ENCODE measurements at places on chromosomes 16 and 17.
A peak's percentile ranks its signal among the peaks of the same experiment; 100 is the strongest.

GRCh38 chr16:50946098-50946497, 204.2 kb downstream of the CYLD start:
- DNase-seq = no peak

DNA sequence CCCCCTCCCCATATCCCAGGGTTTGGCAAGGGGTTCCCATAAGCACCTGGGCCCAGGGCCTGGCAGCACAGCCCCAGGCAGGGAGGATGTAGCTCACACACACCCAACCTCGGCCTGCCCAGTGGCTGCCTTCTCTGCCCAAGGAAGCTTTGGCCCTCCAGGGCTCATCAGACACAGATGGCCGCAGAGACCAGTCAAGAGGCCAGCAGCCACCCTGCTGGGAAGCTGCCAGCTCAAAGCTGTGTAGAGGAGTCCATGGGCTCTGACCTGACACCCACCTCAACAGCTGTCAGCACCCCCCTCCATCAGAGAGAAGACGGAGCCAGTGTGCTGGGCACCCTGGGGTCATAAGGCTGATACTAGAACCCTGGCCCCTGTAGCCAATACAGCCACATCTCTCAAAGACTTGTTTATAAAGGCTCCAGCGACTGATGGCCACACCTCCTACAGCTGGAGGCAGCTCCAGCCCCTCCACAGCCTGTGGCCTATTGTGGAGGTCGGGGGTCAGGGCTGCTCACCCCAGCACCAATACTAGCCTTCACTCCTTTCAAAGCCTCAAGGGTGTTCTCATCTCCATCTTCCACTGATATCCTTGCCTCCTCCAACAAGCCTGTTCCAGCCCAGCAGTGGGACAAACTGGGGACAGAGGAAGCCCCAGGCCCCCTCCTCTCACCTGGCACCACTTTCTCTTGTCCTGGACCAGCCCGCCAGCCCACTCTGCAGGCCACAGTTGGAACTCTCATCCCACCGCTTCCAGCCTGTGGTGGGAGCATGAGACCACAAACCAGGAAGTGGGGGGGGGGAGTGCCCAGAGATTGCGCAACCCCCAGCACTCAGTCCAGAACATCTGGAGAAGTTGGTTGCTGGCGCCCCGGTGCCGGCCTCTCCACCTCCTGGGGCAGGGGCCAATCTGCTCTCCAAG, 2.2 kb upstream of the MPG start:
- peak; percentile 61 for DNase-seq

- DNase-seq = no peak
These were observed 41.7 kb upstream of the JPH3 start for GRCh38 chr16:87560428-87561199.

DNA sequence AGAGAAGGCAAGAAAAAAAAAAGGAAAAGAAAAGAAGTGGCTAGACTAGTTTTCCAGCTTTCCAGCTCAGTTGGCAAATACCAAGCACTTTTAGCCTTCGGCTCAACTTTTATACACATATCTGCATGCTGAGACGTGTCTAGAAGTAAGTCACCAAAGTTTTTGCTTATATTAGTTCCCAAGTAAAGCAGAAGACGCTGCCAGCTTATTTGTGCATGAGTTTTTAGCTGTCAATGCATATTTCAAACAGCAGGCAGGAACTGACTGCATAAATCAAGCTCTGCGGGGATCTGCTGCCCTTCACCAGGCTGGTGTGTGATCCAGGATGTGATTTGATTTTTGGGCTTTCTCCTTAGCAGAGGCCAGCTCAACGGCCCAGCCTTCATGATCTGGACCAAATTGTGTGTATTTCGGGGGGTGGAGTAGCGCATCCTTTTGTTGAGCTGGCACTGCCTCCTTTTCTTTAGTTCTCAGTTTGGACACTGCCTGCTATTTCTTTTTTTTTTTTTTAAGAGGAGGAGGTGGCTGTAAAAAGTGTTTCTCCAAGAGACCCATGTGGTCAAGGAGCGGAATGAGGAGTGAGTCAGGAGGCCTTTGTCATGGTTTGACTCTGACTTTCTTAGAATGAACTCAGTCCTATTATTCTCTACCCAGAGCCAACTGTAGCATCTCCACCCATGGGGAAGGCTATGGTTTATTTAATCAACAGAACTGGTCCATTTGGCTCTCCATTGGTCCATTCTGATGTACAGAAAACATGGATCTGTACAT, 162.6 kb upstream of the XYLT1 start:
- no peak for DNase-seq

- no peak for DNase-seq
These were observed 6.3 kb downstream of the CMTR2 start for GRCh38 chr16:71282943-71283342.

DNA sequence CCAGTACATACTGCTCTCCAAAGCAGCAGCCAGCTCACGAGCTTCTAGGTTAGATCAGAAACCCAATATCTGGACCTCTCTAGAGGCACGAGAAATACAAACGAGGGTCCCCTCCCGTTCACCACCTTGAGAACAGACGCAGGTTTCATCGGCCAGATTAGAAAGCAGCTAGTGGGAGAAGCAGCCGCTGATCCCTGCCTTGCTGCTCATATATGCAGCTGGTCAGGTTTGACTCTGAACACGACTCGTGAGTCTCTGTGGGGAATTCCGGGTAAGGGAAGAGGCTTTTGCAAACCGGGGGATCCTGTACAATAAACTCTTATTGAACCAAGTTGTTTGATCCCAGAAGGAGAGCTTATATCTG, 1.6 kb downstream of the VAT1L start:
- DNase-seq = no peak

All from AG09309 (cell line).